H9 (cell line): ENCODE measurements at places on chromosomes 4 and X.

- DNase-seq = no peak
Observed at GRCh38 chr4:119478446-119479179, 150.0 kb downstream of the PDE5A start.

- no peak for DNase-seq
Observed at GRCh38 chr4:3781193-3781886, 15.2 kb downstream of the ADRA2C start.

- no peak for DNase-seq
Observed at GRCh38 chr4:117249333-117249732, 164.0 kb upstream of the TRAM1L1 start.

- no peak for DNase-seq
Observed at GRCh38 chr4:152508818-152509217, 27.1 kb downstream of the FBXW7 start.

- DNase-seq = no peak
Observed at GRCh38 chrX:7134981-7135380, 12.5 kb upstream of the STS start.

DNA sequence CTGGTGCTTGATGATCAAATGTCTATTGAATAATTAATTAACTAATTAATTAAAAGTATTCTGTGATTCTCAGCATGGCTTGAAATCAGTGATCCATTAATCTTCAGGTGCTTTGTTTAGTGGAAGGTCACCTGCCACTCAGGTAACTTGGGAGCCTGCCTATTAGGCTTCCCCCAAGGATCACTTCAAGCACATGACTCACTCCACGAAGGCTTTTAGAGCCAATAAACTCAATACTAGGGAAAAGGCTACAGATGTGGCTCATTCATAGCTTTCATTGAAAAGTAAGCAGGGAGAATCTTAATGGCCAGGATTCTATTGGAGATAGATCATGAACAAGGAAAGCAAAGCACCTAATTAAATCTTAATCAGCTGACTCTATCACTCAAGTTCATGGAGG lies 21.3 kb downstream of the AREG start:
- no peak for DNase-seq

DNA sequence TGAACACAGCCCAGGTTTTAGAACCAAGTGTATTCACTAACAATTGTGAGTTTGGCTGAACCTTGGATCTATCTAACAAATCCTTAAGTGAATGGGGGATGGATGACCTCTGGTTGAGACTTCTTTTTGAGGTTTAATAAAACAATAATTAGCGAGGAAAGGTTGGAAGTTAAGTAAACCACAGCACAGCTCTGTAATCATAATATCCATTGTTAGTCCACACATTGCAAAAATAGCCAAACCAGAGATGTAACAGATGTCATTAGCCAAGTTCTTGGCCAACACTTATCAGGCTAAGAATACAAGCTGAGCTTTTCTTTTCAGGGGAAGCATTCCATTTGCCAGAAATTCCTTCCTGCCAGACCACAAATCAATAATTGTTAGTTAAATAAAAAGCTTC lies 59.1 kb downstream of the FREM3 start:
- DNase-seq = no peak

GRCh38 chr4:115437739-115438138 lies 324.3 kb upstream of the NDST4 start:
- DNase-seq = no peak

DNA sequence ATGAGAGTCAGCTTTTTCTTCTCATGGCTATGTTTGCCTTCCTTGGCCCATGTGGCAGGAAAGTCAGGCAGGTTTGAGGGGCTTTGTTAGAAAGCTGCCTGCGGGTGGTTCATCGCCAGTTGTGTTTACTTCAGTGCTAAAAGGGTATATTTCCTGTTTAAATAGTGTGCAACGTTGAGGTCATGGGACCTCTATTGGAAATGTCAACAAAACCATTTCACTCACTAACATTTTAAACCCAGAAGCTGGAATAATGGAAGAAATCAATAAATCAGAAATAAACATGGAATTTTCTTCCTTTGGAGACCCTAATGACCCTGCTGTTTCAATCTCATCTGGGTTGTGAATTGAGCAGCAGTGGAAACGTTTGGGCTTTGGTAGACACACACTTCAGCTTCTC lies 185.8 kb downstream of the ANKRD50 start:
- no peak for DNase-seq

DNA sequence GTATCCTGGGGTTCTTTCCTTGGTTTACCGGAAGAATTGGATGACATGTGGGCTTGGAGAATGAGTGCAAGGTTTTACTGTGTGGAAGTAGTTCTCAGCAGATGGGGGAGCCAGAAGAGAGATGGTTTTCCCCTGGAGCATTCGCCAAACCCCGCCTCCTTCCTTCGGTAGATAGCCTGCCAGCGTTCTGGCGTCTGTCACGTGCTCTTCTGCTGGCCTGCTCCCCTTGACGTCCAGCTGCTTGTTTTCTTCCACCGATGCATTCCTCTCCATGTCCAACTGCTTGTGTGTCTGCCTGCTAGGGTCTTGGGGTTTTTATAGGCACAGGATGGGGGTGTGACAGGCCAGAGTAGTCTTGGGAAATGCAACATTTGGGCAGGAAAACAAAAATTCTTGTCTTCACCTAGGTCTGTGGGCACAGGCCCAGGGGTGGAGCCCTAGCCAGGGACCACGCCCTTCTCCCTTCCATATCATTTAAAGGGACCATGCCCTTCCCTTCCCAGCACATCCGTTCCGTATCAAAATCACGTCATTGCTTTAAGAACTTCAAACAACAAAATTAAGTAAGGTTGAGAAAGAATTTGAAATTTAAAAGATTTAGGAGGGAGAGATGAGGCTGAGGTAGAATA lies 538.7 kb upstream of the SMIM31 start:
- peak; percentile 33 for DNase-seq

DNA sequence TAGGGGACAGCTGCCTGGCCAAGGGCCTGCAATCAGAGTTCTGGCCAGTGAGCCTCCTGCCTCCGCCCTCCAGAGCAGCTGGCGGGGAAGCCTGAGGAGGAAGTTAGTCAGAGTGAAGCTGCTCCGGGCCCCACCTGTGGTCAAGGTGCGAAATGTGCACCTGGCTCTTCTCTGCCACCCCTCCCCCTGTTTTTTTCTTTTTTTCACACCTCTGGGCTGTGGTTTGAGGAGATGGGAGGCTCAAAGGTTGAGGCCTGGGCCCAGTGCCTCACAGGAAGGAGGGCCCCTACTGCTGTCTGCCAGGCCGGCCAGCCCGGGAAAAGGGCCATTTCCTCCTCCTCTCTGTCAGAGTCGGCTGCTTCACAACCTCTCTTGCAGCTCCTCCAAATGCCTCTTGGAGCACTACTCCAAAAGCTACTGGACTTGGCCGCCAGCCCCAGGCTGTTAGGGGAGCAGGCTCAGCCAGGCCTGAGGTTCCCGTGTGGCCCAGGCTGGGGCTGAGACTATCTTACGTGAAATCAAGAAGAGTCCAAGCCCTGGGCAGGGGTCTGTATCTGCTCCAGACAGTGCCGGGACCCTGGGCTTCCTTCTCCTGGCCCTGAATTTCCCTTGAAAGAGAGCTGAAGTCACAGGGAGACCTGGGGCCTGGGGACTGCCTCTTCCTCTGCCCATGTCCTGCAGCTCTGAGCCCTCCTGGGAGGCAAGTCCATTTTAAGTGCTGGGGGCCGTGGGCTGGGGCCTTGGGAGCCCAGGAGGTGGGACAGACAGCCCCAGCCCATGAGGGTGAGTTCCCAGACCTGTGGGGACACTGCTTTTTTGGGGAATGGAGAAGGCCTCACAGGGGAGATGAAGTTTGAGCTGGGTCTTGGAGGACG lies 4.5 kb upstream of the CXCR3 start:
- DNase-seq = peak; percentile 75

DNA sequence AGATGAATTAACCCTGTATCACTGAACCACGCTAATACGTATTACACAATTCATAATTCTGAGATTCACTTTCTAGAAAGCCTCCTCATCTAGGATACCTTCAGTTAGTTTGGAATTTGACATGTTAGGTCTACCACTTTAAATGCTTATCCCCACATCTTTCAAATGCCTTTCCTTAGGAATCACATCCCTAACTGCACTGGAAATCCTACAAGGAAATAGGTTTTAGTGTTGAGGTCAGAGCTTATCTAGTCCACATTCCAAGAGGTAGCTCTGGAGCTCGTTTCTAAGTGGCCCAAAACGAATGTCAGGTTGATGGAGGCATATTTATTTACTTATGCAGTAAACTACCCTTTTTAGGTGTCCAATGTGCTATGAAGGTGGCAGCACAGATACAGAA lies 18.0 kb downstream of the PDHA1 start:
- DNase-seq = no peak

GRCh38 chr4:10181745-10182445 lies 65.3 kb upstream of the WDR1 start:
- DNase-seq = no peak

- no peak for DNase-seq
Observed at GRCh38 chr4:115159141-115159540, 45.7 kb upstream of the NDST4 start.

- no peak for DNase-seq
Observed at GRCh38 chr4:26985873-26986272, 125.2 kb downstream of the STIM2 start.

DNA sequence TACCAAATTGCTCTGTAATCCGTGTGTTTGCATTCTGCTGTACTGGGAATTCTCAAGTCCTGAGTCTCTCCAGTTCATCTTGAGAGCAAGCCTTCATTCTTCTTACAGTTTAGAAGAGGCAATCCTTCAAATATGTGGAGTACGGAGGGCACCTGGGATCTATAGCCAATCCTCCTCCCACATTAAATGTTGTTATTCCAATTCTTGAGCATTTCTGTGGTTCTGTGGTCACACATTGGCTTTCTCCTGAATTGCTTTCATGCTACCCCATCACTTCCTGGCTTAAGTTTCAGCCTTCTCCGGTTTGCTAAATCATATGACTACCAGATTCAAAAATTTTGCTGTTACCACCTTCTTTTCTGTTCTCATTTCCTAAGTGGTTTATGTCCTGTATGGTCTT lies 611.1 kb downstream of the PCDH19 start:
- no peak for DNase-seq

- DNase-seq = no peak
Observed at GRCh38 chrX:47482065-47482511, 934 bp downstream of the ZNF41 start.

DNA sequence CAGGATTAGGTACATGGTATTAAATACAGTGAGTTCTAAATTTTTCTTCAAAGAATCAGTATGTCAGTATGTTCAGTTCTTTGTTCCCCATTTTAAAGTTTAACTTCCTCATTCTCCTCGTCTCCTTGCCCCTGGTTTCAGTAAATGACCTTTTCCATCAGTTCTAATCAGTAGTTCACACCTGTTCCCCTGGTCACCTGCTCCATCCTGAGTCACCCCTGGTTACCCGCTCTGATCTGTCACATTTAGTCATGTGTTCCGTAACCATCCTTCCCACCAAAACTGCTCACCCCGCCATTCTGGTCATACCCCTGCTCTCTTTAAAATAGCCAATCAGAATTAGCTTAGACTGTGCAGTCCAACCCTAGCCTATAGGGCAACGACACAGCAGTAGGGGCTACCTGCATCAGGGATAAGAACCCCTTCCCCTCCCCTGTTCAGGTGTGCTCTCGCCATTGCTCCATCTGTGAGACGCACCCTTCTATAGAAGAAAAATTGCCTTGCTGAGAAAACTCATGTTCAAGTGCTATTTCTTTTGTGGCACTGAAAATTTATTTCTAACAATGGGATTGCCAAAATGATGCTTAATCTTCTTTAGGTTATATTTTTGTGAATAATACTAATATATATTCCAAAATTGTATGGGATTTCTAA lies 181.3 kb downstream of the OR13H1 start:
- DNase-seq = no peak

DNA sequence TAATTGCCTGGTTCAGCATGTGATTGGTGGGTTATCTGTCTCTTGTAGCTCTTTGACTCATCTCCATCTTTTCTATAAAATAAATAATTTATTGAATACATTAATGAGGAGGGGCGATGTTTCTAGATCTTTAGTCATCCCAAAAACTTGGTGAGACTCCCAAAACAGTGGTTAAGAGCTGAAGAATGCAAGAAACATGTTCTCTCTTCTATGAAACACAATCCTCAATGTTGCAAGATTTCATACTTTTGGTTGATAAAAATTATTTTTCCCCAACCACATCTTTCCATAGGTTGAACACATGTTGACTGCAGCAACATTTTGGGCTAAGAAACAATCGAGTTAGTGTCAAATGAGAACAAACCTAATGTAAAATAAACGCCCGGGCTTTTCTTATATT lies 1.2 kb upstream of the TMEM47 start:
- no peak for DNase-seq

GRCh38 chrX:25158635-25159034 lies 142.9 kb upstream of the ARX start:
- DNase-seq = no peak

- DNase-seq = no peak
Observed at GRCh38 chr4:68390205-68390935, 40.5 kb upstream of the YTHDC1 start.

GRCh38 chr4:20271950-20272349 lies 20.2 kb downstream of the SLIT2 start:
- DNase-seq = no peak

GRCh38 chr4:101019313-101019712 lies 328.0 kb downstream of the PPP3CA start:
- no peak for DNase-seq

GRCh38 chr4:3724319-3725231 lies 41.6 kb upstream of the ADRA2C start:
- DNase-seq = no peak

DNA sequence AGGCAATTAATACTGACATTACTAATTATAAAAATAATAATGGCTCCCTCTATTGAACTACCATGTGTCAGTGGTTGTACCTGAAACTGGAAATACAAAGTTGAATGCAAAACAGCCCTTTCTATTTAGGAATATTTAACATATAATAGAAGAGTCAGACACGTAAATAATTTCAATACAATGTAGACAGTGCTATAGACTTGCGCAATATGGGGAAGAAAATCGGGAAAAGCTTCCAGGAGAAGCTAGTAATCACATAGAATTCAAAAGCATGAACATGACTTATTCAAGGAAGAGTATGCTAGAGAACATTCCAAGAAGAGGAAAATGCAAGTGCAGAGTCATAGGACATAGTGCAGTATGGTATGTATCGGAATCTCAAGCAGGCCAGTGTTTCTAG lies 408.9 kb upstream of the FTHL17 start:
- no peak for DNase-seq

GRCh38 chr4:52995360-52996030 lies 133.4 kb downstream of the RASL11B start:
- DNase-seq = no peak

- no peak for DNase-seq
Observed at GRCh38 chr4:52931243-52931642, 69.1 kb downstream of the RASL11B start.

GRCh38 chr4:40454816-40455215 lies 119.7 kb downstream of the CHRNA9 start:
- no peak for DNase-seq

GRCh38 chrX:30863974-30864373 lies 25.1 kb downstream of the TAB3 start:
- no peak for DNase-seq

DNA sequence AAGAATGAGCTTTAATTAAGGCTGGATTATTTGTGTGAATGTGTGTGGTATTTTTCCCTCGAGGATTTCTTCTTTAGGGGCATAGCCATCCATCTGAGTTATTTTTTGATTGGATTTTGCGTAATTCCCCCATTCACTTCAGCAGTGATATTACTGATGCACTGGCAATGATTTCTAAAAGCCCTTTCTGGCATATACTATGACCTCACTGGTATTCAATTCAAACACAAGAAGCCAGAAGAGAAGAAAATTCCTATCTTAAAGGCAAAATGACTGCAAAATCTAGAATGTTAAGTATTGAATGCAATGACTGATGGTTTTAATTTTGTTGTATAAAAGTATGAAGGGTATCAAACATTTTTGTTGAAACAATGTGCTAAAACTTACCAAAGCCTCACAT lies 71.1 kb upstream of the DDIT4L start:
- no peak for DNase-seq
